CD4-positive, alpha-beta T cell treated with Interleukin-6 at 100 ng/mL for 8 hours (primary cell): ENCODE measurements at places on chromosomes 4 and X.

- DNase-seq, result no peak
Observed at GRCh38 chr4:148273501-148273986, 168.7 kb downstream of the NR3C2 start.

- DNase-seq, result no peak
Observed at GRCh38 chrX:135432881-135433521, 11.3 kb downstream of the SMIM10L2A start.

GRCh38 chr4:180489787-180490186 lies 1753.4 kb upstream of the TENM3 start:
- no peak for DNase-seq

- DNase-seq, result no peak
Observed at GRCh38 chr4:33959519-33959918, 2284.8 kb downstream of the ARAP2 start.

GRCh38 chr4:108559911-108560310 lies 60.5 kb upstream of the RPL34 start:
- DNase-seq, result no peak

DNA sequence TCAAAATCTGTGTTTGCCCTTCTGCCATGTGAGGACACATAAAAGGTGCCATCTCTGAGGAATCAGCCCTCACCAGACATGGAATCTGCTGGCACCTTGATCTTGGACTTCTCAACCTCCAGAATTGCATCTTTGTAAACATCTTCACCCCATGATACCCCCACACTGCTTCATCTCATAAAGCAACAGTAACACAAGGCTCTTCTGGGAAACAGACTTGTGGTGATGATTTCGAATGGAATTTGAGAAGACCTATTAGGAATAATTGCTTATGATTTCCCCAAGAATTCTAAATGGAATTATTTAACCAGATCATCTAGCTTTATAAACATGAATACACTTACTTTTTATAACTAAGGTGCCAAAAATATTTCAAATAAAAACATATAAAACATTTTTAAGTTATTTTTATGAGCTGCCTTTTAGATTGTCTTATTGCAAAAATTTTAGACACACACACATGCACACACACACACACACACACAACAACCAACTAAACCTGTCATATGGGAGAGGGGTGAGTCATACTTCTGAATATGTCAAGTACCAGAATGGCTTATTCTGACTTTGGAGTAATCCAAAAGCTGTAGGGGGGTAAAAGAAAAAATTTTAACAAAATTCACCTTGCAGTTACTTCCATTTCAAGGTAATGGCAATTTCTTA lies 82.0 kb downstream of the USP46 start:
- no peak for DNase-seq

GRCh38 chr4:62670514-62670913 lies 1470.4 kb downstream of the ADGRL3 start:
- DNase-seq, result no peak

- DNase-seq, result no peak
Observed at GRCh38 chrX:153627675-153628111, 19.3 kb upstream of the DUSP9 start.

GRCh38 chrX:13254076-13254785 lies 65.6 kb downstream of the ATXN3L start:
- no peak for DNase-seq

- no peak for DNase-seq
Observed at GRCh38 chr4:13849778-13850177, 222.3 kb upstream of the BOD1L1 start.

DNA sequence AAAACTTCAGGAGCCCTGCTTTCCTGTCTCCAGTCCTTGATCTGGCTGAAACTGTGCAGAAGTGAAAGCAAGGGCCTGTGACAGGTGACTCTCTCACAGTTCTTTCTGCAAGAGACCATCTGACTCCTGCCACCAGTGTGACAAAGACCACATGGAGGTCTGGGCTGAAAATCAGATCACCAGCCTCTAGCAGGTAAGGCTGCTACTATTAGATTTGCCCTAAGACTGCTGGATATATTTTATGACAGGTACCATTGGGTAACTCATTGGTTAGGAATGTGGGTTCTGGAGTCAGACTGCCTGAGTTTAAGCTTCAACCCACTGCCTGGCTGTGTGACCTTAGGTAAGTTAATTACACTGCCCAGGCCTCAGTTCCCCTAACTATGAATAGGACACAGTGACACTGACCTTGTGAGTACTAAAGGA lies 163.3 kb upstream of the SLC7A11 start:
- no peak for DNase-seq

- DNase-seq, result no peak
Observed at GRCh38 chrX:136168929-136169735, 21.8 kb downstream of the FHL1 start.

- no peak for DNase-seq
Observed at GRCh38 chr4:3827616-3828492, 61.7 kb downstream of the ADRA2C start.

GRCh38 chrX:140447150-140447549 lies 57.7 kb downstream of the SOX3 start:
- no peak for DNase-seq

- no peak for DNase-seq
Observed at GRCh38 chr4:22099896-22100295, 151.3 kb upstream of the KCNIP4 start.

- DNase-seq, result no peak
Observed at GRCh38 chrX:151543706-151544105, 19.8 kb upstream of the PASD1 start.

DNA sequence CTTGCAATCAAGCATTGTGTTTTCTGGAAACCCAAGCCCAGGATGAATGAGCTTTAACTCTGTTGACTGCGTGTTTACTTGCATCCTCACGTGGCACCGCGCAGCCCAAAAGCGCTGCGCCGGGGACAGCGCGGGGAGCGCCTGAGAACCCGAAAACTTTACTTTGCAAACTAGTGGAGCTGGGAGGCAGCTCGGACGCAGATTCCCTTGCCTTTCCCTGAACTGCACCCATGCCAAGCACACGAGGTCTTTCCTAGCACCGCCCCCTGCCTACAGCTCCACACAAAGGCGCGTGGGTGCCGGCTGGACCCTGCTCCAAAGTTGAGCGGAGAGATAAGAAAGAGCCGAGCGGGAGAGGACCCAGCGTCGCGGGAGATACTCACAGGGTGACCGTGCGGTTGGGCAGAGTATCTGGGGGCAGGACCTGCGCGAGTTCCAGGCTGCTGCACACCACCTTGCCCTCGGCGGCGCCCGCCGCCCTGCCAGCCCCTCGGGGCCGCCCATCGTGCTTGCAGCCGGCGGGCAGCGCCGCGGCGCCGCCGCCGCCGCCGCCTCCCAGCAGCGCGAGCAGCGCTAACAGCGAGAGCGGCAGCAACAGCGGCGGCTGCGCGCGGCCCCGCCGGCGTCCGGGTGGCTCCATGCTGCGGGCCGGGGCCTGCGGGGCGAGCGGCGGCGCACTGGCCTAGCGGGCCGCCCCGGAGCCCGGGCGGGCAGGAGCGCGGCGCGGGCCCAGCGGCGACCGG lies 550 bp downstream of the ADGRA3 start:
- DNase-seq, result no peak

- DNase-seq, result no peak
Observed at GRCh38 chr4:8325291-8325973, 55.9 kb downstream of the HTRA3 start.
